ENCODE measurements at places on chromosomes 4 and X. TPM values are rescaled to one million over a fixed set of nuclear protein-coding genes. Genes with fewer than 3 reads are reported as not detected.
A peak's percentile ranks its signal among the peaks of the same experiment; 100 is the strongest.

DNA sequence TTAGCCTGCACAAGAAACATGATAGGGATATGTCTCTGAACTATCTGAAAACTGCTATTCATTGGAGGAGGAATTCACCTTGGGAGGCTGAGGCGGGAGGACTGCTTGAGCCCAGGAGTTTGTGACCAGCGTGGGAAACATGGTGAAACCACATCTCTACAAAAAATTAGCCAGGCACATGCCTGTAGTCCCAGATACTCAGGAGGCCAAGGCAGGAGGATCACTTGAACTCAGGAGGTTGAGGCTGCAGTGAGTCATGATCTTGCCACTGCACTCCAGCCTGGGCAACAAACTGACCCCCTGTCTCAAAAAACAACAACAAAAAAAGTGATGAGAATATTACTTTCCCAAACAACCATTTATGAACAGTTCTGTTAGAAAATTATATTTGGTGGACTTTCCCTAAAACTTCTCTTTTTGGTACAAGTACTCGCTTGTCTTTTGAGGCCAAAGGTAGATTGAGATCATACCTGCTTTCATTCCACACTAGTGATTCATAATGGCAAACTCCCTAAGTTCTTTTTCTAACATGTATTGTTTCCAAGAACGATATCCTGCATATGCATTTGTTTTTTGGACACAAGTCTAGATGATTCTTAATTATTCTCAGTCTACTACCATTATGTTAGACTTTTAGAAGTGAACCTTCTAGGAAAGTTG is 33.4 kb downstream of the METTL14 start:
- no peak for DNase-seq

DNA sequence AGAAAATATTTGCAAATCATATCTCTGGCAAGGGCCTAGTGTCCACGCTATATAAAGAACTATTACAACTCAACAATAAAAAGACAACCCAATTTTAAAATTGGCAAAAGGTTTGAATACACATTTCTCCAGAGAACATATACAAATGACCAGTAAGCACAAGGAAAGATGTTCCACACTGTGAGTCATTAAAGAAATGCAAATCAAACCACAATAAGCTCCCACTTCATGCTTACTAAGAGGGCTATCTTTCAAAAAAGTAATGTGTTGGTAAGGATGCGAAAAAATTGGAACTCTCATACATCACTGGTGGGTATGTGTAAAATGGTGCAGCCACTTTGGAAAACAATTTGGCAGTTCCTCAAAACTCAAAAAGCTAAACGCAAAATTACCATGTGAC is 884.0 kb upstream of the INTU start:
- DNase-seq: no peak

DNA sequence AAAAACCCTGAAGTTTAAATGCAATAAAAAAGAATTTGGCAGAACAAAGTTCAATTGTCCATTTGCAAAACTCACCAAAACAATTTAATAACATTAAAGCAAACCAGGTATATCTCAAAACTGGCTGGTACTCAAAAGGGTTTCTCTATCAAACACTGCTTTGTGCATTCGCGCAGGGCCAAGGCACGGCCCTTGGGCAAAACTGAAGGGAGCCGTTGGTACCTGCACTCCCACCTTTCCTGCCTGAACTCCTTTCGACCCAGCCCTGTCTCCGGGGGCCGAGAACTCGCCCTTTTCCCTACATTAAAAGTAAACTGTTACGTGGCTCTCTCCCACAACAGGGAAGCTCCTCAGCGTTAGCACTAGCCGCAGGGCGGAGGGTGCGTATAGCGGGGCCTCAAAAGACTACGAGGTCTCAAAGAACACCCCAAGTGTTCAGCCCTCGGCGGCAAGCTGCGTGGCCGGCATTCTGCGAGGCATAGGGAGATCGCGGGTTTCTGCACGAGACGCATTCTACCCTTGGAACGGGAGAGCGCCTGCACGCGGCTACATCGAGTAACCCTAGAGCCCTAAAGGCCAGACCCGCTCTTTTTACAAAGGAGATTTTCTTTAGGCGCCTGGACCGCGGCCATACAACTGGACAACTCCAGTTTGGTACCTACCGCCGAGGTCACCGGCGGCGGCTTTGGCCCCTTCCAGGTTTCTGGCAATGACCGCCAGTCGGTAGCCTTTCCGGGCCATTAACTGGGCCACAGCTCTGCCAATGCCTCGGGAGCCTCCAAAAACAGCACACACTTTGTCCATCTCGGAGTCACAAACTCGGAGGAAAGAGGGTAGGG is 550 bp downstream of the CBR4 start:
- DNase-seq: peak; percentile 70

GRCh38 chrX:54357414-54358377 is at the start of gene WNK3:
TSS of gene WNK3 (minus strand) at chrX:54358046.
- peak; percentile 85 for DNase-seq

Gene F8A1
- 22.0 TPM for total RNA-seq

DNA sequence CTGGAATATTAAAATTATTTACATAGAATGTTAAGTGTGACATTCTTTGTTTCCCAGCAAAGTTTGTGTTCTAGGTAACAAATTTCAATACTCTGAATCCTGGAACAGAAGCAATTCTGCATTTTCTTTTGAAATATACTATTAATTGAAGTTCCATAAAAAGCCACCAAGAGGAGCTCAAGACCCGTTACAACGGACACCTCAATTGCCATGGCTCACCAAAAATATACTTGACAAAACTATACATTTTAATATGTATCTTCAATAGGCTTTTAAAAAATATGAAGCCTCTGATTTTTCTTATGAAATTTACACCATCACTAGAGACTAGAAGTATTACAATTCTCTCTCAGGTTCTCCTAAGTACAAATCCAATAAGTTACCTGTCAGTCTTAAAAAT is 111.4 kb downstream of the NYX start:
- no peak for DNase-seq

- DNase-seq: no peak
Observed at GRCh38 chr4:126630230-126630629, 1002.5 kb upstream of the INTU start.

DNA sequence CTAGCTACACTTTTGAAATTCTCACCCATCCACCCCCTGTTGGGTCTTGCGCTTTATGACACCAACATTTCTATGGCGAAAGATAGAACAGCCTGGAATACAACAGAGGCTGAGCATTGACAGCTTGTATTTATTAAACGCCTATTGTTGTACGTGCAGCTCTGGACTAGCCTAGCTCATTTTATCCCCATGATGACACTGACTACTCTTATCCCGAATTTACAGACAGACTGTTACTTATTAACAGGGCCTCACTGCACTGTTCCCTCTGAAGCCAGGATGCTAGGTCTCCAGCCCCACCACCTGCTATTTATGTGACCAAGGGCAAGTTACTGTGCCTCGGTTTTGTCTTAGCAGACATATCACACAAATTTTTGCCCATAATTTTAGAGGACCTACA is 1.0 kb upstream of the RFC1 start:
- DNase-seq: no peak

DNA sequence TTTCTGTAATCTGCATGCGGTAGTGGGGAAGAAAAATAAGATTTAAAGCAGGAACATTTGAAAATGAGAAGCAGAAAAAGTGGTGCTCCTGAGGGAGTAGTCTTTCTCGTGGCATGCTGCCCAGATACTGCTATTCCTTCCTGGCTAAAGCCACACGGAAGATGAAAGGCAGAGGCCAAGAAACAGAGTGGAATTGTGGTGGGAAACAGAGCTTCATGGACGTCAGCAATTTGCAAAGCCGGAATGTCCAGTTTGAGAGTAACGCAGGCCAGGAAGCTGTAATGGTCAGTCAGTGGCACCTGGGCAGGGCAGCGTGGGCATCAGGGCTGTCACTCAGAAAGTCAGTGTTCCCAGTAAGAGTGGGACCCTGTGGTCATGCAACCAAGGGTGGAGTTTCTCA is 63.7 kb upstream of the FMR1 start:
- no peak for DNase-seq

Gene GPR82
- total RNA-seq: 0.53 TPM

Gene GPR50
- not detected for total RNA-seq

Gene RADX
- 1.9 TPM for total RNA-seq

Gene PCSK1N
- total RNA-seq: 3.9 TPM

Gene HNRNPD
- 147 TPM for total RNA-seq

Gene HSFX3
- total RNA-seq: not detected

DNA sequence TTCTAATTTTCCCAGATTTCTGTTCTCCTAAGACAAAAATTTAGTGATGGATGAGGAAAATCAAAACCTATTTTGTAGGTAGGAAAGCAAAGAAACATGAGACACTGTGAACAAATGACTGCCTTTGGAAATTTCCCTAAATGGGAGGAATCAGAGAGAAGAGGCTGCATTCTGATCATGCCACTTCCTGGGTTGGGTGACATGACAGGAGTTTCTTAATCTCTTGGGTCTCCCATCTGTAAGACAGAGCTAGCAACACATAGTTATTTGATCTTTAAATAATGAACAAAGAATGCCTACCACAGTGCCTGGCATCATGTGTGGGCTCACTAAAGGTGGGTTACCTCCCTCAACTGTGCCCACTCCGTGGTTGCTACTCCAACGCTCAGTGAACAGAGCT is 57.1 kb downstream of the CCDC149 start:
- no peak for DNase-seq

- DNase-seq: no peak
Observed at GRCh38 chr4:35649778-35650177, 594.5 kb downstream of the ARAP2 start.

- no peak for DNase-seq
Observed at GRCh38 chrX:37984880-37985279, 21.5 kb upstream of the SYTL5 start.

- no peak for DNase-seq
Observed at GRCh38 chr4:110654254-110654635, 31.4 kb upstream of the PITX2 start.

Gene TMEM154
- 4.4 TPM for total RNA-seq

GRCh38 chr4:118865091-118865708 is 23.5 kb upstream of the SYNPO2 start:
- no peak for DNase-seq

Gene PCDH11X
- total RNA-seq: 0.06 TPM

DNA sequence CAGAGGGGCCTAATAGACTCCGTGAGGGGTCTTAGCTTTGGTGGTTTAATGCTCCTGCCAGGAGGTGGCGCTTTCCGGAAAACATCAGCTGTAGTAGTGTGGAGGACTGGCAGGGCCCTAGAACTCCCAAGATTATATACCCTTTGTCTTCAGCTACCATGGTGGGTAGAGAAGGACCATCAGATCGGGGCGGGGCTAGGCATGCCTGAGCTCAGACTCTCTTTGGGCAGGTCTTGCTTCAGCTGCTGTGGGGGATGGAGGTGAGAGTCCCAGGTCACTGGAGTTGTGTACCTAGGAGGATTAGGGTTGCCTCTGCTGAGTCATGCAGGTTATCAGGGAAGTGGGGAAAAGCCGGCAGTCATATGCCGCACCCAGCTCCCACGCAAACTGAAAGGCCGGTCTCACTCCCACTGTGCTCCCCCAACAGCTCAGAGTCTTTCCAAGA is 63.0 kb upstream of the AGA start:
- DNase-seq: no peak

- DNase-seq: no peak
Observed at GRCh38 chr4:99947608-99948007, 1.2 kb upstream of the DNAJB14 start.

DNA sequence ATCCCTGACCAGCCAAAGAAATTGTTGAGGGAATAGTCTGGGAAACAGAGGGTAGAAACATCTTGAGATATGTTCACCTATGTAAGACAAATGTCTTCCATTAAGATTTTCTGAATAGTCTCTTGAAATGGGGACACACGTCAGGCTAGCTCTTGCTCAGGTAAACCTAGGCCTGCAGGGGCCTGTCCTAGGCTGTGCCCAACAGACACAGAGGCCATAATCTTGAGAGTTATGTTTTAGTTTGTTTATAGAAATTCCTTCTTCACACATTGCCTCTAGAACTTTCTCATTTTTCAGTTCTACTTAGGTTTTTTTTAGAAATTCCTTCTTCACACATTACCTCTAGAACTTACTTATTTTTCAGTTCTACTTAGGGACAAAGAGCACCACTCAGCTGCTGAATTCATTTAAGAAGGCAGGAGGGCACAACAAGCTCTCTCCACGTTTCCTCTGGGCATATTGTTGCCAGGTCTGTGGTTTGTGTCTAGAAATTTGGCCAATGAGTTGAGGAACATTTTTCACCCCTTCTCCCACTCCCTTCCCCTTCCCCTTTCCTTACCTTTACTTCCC is 94.9 kb downstream of the ARHGAP24 start:
- DNase-seq: no peak
